ENCODE measurements at places on chromosomes 2 and 18.

- no peak for DNase-seq
These were observed 103.6 kb downstream of the BABAM2 start for GRCh38 chr2:27993950-27994728.

GRCh38 chr2:109349503-109350465, 220.8 kb downstream of the SH3RF3 start:
- DNase-seq: no peak

DNA sequence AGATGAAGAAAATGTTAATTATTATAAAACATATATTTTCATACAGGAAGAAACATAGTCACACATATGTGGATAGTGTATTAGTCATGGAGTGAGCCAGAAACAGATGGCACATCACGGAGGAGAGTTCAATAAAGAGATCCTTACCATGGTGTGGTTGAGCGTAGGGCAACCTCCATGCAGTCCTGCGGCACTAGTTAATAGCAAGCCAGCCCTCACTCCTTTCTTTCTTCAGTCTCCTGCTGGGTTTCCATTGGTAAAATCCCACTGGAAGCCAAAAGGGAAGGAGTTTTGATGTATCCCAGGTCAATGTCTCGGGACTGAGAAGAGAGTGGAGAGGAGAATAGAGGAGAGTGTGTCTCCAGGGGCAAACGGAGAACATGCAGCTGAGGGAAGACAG, 328.1 kb downstream of the NR4A2 start:
- no peak for DNase-seq

DNA sequence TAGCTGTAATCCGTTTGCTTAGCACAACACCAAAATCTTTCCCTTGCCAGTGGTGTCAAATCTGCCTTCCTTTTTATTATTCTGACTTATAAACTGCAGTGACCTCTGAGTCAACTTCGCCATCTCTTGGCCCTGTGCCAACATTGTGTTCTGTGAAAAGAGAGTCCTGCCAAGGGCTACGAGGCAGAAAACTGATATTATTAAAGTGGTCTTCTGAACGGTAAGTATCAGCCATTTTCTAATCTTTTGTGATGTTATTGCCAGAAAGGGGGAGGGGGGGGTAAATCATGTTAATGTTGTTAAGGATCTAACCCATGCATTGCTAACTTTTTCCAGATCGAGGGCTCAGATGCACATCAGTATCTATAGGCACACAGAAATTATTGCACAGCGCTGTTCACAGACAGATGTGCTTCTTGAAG, 121.5 kb upstream of the LTBP1 start:
- DNase-seq: no peak

- no peak for DNase-seq
These were observed 3.8 kb upstream of the STEAP3 start for GRCh38 chr2:119219873-119220272.

- no peak for DNase-seq
These were observed 17.7 kb upstream of the GALM start for GRCh38 chr2:38648107-38648761.

DNA sequence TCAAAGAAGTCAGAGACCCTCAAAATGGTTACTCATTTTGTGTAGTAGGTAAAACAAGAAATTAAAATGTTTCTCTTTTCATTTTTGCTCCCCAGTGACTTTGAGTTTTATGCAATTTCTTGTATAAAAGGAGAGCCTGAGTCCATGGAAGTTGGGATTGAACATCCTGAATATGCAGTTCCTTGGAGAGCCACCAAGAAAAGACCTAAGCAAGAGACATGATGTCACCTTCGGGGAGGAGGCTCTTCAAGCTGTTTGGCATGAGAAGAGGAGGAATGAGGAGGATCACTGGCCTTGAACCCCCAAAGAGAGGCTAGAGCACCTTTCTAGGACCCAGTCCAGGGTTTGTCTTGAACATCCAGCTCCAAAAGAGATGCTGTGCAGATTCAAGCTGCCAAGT, 83.5 kb upstream of the STPG4 start:
- no peak for DNase-seq

GRCh38 chr2:205022841-205023240, 477.6 kb downstream of the PARD3B start:
- DNase-seq: no peak

GRCh38 chr2:73426176-73426575, 40.5 kb downstream of the ALMS1 start:
- no peak for DNase-seq

- peak; percentile 55 for DNase-seq
These were observed 179.0 kb downstream of the KLHL29 start for GRCh38 chr2:23563673-23564614.

GRCh38 chr2:95309599-95309998, 12.5 kb downstream of the KCNIP3 start:
- DNase-seq: no peak

GRCh38 chr2:2116657-2117056, 214.4 kb downstream of the MYT1L start:
- DNase-seq: no peak

GRCh38 chr18:66616523-66616983, 12.7 kb upstream of the CDH19 start:
- peak; percentile 65 for DNase-seq

DNA sequence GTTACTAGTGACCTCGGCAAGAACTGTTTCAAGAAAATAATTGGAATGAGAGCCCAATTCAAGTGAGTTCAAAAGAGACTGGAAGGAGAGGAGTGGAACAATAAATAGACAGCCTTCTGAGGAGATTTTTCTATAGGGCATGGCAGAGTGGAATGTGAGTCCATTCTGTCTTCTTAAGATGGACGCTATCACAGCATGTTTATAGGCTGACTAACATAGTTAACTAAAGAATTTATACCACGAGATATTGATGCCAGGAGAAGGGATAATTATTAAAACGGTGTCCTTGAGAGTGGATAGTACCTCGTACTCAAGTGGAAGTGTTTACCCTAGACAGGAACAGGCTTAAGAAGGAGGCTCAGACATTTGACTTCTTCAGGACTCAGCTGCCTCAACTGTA, 143.5 kb upstream of the RBBP8 start:
- no peak for DNase-seq

DNA sequence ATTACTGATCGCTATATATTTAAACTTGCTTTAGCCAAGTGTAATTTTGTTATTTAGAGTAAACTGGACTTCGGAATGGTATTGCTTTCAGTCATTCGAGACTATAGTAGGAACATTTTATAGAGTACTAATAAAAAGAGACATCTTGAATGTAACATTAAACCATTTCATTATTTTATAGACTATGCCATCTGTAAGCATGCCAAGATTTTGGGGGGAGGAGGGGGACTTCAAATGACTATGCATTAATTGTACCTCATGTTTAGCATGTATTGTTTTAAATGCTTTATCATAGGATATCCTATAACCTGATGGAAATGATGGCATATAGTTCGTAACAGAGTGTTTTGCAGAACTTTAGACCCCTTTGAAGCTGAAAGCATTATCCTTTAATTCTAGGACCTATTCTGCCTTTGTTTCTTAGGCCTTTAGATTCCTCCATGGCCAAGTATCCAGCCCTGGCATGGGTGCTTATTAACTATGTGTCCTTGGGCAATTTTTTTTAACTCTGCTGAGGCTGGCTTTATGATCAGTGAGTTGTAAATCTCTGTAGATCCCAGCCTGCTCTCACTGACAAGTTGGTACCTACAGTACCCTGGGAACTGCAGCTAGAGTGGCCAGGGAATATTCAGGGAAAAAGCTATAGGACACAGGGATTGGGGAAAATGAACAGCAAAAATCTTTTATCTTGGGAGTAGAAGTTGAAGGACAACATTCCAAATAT, 93.4 kb downstream of the PARD3B start:
- no peak for DNase-seq

DNA sequence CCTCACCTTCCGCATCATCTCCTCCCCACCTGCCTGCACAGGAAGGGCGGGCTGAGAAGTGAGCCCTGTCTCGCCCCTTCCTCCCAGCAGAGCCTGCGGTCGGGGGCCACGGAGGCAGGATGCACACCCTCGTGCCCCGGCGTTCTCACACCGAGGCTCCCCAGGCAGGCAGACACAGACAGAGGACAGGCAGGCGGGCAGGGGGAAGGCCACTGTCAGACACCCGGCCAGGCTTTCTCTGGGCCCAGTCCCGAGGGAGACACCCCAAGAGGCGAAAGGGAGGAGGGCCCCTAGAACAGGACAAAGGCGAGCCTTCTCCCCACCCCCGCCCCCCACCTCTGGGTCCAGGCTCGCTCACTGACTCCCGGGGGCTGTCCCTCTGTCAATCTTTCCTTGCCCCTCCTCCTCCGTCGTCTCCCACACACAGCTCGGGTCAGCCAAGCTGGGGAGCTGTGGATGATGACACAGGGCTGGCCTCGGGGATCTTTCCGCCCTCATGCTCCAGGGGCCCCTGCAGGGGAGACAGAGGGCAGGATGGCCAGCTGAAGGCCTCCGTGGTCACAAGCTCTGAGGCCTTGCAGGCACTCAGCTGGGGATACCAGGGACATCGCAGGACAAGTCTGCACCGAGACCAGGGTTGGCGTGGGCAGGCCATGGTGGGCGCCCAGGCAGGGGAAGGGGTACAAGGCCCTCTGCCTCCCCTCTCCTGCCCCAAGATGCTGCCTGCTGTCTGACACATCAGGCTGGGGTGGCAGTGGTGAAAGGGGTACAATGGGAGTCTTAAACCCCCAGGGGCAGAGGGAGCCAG, 24.9 kb downstream of the BIN1 start:
- DNase-seq: no peak

DNA sequence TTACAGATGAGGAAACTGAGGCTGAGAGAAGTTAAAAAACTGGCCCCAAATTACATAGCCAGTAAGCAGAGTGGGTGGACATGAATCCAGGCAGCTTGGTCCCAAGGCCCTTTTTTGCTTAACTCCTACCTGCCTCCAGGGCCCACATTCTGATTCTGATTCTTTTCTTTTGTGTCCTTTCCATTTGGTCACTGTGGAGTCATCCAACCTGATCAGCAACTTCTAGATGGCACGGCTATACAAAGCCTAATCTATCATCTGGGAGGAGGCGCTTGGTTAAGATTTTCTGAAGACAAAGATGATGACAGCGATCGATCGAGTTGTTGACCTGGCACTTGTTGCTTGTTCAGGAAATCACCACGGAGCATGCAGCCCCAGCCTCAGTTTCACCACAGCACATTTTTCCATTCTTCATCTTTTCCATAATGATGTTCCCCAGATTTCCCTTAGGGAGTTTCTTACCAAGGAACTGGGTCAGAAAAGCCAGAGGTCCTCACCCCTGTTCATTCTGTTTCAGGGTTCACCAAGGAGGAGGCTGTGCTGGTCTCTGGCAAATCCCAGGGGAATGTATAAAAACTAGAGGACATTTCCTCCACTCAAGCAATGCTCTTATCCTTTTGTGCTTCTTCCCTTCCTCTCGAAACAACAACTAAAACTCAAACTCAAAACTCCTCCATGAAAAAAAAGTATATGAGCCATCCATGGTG, 6.9 kb upstream of the IGFBP2 start:
- no peak for DNase-seq

GRCh38 chr2:201872591-201872990, 66.3 kb downstream of the CDK15 start:
- DNase-seq: no peak

DNA sequence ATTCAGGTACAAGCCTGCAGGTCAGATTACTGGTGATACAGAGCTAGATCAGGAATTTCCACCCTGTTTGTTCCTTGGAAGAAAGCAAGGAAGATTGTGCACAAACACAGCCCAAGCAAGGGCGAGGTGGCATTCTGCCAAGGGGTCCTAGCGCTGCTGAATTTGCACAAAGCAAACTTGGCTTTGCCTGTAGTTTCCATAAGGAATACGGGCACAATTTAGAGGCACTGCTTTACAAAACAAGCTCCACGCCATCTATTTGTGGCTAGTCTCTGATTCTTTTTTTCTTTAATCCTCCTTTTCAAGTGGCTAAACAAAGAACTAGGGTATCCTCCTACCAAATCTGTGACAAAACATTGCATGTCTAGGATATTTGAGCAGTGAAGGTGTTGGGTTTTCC, 195.5 kb upstream of the ACVR2A start:
- no peak for DNase-seq

GRCh38 chr2:97742381-97742847, 29.0 kb downstream of the ZAP70 start:
- no peak for DNase-seq

DNA sequence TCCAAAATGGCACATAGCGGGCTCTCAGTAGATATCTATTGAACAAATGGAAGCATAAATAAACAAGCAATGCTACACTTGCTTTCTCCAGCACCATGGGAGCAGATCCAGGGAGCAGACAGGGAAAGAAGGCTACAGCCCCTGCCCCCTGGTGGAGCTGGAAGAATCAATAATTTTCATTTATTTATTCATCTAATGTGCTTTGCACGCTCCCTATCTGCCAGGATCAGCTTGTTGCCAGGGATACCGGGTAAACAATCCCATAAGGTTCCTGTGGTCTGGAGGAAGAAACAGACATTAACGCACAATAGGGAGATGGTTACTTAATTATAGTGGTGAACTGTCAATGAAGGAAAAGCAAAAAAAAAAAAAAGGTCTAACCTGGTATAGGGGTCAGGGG, 40.1 kb upstream of the CLASP1 start:
- peak; percentile 99 for DNase-seq

- DNase-seq: no peak
These were observed 91.4 kb downstream of the USP34 start for GRCh38 chr2:61379521-61379920.

DNA sequence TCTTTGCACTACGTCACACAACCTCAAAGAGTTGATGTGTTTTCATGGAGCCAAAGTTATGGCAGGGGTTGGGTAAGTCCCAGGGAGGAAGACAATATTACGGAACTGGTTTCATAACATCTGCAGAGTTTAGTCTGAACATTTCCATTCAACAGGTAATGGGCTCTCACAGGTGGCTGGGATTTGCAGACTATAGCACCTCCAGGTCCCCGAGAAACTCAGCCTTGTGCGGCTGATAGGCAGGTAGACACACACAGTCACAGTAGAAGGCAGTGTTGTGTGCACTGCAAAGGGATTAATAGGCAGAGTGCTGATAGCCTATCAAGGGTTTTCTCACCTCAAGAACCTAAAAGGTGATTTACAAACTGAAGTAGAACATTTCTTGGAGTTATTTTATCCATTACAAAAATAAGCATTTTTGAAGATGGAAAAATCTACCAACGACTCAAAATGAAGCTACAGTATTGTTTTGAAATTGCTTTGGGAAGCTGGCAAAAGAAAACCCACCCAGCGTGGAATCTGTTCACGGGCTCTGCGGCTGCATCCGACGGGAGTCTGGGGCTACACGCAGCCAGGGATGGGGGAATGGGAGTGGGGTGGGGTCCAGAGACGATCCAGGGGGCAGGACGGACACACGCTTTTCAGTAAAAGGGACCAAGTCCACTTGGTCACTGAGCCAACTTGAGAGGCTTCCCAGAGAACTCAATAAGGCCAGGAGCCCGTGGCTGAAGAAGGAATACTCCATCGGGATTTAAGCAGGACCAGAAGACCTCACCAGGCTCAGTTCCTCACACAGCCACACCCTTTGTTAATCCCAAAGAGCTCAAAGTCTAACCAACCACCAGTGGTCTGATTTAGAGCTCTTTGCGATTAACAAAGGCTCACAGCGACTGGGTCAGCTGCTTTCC, 82.9 kb downstream of the CHRNA1 start:
- DNase-seq: no peak

- peak; percentile 63 for DNase-seq
These were observed 26.0 kb upstream of the CSRNP3 start for GRCh38 chr2:165443511-165443910.
